ENCODE measurements at places on chromosomes 11 and 22. TPM values are rescaled to one million over a fixed set of nuclear protein-coding genes. Genes with fewer than 3 reads are reported as not detected.

POU2AF1 gene
- total RNA-seq: not detected

VSIG10L2 gene
- total RNA-seq: not detected

DNA sequence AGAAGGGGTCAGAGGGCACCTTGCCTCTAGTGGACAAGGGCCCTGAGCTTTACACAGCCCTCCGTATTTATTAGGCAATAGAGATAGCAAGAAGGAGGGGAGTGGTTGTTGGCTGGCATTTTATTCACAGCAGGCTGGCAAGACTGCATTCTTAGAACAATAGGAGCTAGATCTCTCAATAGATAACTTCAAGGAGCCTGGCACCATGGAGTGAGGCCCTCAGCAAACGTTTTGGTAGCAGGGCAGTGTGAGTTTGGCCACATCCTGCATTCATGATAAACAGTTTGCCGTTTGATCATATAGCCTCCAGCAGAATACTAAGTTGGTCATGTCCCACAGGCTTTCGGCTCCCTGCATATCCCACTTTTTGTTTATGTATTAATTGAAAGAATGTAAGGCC, 31.6 kb downstream of the OR10A6 start:
- no peak for DNase-seq
- no peak overlapping the region for H3K27ac ChIP-seq
- H3K36me3 ChIP-seq: no peaks in the 10 kb centered on the region
- no peaks in the 10 kb centered on the region for H3K27me3 ChIP-seq
- no peak overlapping the region for H3K4me3 ChIP-seq

DNA sequence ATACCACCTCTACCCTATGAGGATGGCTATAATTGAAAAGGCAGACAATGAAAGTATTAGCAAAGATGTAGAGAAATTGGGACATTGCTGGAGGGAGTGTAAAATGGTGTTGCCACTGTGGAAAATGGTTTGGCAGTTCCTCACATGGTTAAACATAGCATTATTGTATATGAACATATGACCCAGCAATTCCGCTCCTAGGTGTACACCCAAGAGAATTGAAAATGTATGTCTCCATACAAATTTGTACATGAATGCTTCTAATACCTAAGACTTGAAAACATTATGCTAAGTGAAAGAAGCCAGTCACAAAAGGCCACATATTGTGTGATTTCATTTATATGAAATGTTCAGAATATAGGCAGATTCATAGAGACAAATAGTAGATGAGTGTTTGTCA, 10.0 kb downstream of the SLCO2B1 start:
- no peak for DNase-seq
- H3K36me3 ChIP-seq: peaks cover 3% of the 10 kb centered on the region
- H3K27ac ChIP-seq: no peak overlapping the region
- H3K27me3 ChIP-seq: peaks cover 11% of the 10 kb centered on the region
- no peak overlapping the region for H3K4me3 ChIP-seq

GRCh38 chr11:73461335-73461840, 85.2 kb downstream of the RELT start:
- peak overlapping the region; percentile 68 for H3K27ac ChIP-seq
- DNase-seq: no peak
- peak overlapping the region; percentile 52 for H3K4me3 ChIP-seq
- H3K4me1 ChIP-seq: peaks cover 56% of the 10 kb centered on the region
- peaks cover 1% of the 10 kb centered on the region for H3K36me3 ChIP-seq

- H3K4me1 ChIP-seq: no peaks in the 10 kb centered on the region
- no peak overlapping the region for H3K4me3 ChIP-seq
- H3K27me3 ChIP-seq: no peaks in the 10 kb centered on the region
- H3K36me3 ChIP-seq: peaks cover 20% of the 10 kb centered on the region
- H3K27ac ChIP-seq: no peak overlapping the region
Measured at GRCh38 chr11:34149274-34149673, 43.8 kb downstream of the NAT10 start.
